HS-5 (cell line): ENCODE measurements at places on chromosomes 4 and X.
A peak's percentile ranks its signal among the peaks of the same experiment; 100 is the strongest.

DNA sequence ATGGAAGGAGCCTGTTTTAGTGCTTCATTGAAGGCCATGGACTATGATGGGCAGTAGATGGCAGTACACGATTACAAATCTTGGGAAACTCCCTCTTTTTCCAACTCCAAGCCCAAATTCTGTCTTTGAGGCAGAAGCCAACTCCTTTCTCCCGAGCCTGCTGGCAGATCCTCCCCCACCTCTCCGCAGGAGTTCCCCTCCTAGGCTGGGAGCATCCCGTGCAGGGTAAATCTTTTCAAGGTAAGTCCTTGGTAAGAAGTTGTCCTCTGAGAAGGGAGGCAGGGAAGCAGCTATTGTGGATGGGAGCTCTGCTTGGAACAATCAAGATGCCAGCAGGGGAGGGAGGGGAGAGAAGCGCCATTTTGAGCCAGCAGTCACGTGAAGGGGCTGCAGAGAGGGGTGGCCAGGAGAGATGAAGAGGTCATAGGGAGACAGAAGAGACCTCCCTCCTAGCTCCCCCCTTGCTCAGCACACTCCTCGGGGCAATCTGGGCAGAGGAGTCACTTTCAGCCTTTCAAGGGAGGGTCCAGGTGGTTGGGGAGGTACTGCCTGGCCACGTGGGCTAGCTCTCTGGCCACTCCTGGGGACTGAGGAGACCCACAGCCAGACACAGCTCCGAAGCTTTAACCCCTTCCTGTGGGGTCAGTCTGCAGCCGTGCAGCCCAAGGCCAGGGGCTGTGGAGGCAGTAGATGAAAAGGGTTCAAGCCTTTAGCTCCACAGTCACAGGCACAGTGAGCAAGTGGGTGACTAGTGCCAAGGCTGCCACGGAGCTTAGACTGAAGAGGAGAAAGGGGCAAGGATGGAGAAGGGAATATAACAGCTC is 9.6 kb downstream of the CC2D2A start:
- peak; percentile 74 for DNase-seq

DNA sequence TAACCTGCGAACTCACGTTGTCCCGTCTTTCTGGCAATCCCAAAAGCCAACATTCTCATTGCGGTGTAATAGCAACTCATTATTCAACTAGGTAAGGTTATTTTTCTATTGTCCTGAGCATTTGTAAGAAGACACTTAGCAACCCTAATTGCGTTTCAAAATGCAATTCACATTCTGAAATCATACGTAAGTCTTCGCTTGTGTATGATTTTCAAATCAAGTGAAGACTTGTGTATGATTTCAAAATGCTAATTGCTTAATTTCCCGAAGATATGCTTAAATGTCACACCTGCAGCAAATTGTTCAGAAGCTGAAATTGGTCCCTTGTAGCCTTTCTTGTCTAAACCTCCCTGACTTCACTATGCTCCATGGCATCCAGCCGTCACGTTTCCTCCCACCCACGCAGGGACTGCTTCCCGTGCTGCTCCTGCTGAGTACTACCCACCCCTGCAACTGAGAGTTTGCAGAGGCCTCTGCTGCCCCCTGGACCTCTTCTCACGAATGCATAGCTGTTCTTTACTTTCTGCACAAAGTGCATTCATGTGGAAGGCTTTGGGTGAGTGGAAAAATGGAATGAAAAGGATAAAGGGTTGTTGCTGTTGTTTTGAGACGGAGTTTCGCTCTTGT is 40.8 kb upstream of the CLDN24 start:
- DNase-seq = no peak

DNA sequence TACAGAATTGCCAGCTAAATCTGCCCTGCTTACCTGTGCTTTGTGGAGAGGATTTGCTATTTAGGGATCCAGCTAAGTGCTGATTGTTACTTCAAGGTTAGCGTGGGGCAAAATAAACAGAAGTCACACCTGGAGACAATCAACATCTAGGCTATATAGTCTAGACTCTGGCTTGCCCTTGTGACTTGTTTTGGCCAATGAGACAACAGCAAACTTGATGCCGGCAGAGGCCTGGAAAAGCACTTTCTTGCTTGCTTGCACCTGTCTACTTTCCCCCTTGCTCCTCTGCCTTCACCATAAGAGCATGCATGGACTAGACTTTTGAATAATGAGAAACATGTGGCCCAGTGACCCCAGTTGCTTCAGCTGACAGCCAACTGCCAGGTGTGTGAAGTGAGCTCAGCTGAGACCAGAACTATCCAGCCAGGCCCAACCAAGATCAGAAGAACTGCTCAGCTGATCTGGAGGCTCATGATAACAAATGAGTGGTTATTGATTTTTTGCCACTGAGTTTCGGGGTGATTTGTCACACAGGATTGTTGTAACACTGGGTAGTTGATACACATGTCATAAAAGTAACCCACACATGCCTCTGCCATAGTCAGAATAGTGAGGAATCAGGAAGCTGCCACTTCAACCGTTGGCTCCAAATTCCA is 164.4 kb downstream of the RBMX2 start:
- no peak for DNase-seq

DNA sequence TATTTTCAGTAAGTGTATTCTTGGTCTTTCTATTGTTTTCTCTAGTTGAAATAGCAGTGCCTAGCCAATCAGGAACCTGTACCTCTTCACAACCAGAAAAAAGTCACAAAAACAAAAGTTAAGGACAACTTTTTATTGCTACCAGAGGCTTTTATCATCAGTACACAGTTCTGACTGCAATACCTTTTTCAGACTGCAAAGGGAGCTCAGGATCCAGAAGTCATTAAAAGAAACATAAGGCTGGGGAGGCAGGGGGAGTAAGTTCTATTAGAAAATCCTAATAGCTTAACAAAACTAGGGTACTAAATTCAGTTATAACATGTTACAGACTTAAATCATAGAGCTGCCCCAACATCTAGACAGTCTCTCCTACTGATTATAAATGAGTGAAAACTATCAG is 28.8 kb downstream of the CCNI start:
- no peak for DNase-seq

- DNase-seq = no peak
Observed at GRCh38 chrX:141301017-141301416, 58.7 kb upstream of the SPANXC start.

DNA sequence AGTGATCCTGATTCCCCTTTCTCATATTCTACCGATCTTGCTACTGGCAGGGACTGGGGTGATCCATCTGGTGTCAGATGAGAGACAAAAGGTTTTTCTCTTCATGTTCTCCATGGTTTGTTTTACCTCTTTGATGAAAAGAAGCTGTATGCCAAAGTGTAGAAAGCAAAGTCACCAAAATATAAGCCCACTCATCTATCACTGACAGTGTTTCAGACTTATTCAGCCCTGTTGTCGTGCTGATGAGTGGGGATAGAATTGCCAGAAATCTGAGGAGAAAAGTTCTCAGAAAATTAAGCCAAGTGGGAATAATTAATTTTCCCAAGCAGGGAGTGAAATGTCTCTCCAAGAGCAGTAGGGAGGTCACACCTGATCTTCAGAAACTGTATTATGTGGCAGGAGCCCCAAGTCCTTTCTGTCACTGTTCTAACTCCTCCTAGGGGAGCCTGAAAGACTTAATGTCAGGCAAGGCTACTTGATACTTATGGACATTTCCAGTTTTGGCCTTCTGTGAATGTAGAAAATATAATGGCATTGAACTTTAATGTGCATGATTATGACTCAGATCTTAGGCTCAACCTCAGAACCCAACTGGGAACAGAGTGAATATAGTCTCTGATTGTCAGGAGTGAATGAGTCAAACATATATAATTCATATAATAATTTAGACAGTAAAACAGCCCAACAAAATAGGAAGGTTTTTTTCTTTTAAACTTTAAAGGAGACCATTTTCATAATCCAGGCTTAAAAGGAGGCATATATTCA is 298.1 kb downstream of the ANKRD50 start:
- no peak for DNase-seq

DNA sequence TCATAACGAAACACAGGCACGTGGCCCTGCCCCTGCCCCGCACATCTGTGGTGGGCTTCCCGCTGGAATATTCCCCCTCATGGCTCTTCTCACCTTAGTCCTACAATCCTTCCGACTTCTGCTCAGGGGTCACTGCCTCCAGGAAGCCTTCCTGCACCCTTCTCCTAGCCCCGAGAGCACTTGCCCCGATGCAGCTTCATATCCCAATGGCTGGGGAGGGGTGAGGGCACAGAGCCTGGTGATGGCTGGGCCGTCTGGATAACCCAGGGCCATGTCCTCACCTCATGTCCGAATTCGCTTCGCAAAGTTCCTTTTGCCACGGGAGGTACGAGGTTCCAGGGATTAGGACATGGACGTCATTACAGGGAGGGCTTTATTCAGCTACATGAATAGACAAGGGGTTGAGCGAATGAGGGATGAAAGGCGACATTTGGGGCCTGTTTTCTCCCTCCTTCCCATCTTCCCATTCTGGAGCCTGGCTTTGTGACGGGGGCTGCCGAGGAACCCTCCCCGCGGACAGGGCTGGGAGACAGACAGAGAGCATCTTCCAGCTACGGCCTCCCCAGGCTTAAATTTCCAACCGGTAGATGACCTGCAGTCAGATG is 35.5 kb upstream of the HMX1 start:
- DNase-seq = no peak

DNA sequence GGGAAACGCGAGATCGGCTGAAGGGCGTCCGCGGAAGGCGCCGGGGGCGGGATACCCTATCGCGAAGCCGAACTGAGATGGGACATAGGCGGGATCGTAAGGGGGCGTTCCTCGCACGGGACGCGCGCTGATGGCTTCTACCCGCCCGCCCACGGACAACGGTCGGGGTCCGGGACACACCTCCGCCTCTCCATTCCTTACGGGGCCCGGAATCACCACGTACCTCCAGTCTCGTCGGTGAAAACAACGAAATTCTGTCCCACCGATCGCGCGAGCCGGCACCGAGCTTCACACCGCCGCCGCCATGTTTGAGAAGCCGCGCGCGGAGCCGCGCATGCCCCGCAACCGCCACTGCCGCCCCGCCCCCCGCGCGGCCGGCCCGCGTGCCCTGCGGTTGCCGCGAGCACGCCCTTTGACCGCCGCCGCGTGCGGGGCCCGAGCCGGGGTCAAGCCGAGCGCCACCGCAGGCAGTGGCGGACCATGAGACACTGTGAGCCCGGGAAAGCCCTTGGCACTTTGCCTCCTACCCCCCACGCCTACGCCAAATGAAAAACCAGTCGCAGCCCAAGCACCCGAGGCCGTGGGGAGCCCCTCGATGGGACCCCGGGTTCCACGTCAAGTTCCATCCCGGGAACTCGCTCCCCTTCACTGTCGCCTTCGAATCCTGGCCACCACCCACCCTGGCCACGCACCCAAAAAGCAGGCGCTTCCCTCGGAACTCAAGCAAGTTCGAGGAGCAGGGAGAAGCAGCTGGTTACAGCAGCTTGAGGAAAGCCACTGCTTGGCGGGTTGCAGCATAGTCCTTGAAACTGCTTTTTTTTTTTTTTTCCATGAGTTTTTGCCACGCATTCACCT is at the start of gene SCML2:
SCML2 (minus strand) TSS at position 320 of the 855 bp plus-strand sequence. CDS start 20,617 bp downstream, outside the sequence.
- no peak for DNase-seq

GRCh38 chr4:13547485-13548041 is 3.3 kb upstream of the NKX3-2 start:
- no peak for DNase-seq

DNA sequence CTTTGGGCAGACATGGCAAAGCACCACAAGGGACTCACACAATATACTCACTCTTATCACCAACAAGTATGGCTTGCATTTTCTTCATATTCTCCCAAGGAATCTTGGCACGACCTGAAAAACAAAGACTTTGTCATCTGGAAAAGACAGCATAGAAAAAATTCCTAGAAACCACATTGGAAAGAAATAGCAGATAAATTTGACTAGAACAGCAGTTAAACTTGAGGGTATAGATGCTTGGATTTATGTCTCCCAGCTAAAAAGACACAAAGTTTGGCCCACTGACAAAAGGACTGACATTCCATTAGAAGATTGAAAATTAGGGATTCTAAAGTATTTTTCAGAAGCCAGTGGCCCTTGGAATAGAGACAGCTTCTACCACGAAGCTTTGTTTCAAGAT is 6.9 kb upstream of the VEGFC start:
- no peak for DNase-seq

DNA sequence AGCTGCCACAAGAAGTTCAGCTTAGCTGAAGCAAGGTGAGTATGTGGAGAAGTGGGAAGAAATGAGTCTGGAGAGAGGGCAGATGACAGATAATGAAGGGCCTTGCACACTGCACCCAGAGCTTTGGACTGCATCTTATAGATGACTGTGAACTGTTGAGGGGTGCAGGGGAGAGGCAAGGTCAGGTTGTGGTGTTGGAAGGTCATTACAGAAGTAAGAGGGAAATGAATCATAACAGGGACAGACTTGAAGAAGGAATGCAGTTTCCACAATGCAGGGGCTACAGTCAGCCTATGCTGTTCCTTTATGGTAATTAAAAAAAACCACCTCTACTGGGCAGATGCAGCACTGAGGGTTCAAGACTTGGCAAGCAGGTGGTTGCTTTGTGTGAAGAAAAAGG is 4.8 kb upstream of the IGFBP7 start:
- DNase-seq = no peak

GRCh38 chr4:66974665-66975064 is 570.6 kb downstream of the CENPC start:
- DNase-seq = no peak

DNA sequence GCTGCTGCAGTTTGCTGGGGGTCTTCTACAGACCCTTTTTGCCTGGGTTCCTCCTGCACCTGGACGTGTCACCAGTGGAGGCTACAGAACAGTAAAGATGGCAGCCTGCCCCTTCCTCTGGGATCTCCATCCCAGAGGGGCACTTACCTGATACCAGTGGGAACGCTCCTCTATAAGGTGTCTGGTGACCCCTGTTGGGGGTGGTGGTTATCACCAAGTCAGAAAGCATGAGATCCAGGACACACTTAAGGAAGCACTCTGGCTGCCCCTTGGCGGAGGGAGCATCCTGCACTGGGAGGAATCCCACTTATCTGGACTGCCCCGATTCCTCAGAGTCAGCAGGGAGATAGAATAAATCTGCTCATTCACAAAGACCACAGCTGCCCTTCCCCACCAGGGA is 218.9 kb upstream of the GALNTL6 start:
- DNase-seq = no peak

DNA sequence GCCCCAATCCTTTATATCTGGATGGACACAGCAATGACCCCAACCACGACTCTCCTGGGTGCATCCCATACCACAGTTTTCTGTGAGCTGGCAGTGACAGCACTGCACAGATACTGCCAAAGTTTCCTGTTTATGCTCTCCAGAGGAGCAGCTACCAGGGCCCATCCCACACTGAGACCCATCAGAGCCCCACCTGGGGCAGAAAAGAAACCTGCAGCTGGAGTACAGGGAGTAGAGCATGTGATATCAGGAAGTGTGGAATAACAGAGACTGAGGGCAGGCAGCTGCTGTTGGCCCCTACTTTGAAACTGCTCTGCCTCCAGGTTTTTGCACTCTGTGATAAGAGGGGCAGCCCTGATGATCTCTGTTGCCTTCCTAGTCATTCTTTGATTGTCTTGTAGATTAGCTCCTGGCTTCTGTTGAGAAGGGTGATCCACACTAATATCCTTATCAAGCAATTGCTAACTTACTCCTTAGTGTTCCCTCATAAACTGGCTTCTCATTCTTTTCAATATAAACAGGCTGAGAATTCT is 526.3 kb upstream of the TECRL start:
- DNase-seq = no peak
